Fibroblast of lung (primary cell): ENCODE measurements at places on chromosomes 3 and 15. TPM values are rescaled to one million over a fixed set of nuclear protein-coding genes. Genes with fewer than 3 reads are reported as not detected.

ABHD10 gene
- 29.8 and 31.2 TPM in 2 replicates for polyA plus RNA-seq

IRAK2 gene
- 1.5 and 3.6 TPM in 2 replicates for polyA plus RNA-seq

CCR2 gene
- not detected in 2 replicates for polyA plus RNA-seq

SLC2A2 gene
- not detected in 2 replicates for polyA plus RNA-seq

OR5K2 gene
- not detected in 2 replicates for polyA plus RNA-seq

MEF2A gene
- polyA plus RNA-seq = 33.5 and 40.4 TPM in 2 replicates

RYR3 gene
- polyA plus RNA-seq = not detected in 2 replicates

SAMD7 gene
- polyA plus RNA-seq = not detected in 2 replicates

GABRR3 gene
- not detected in 2 replicates for polyA plus RNA-seq

CADPS gene
- polyA plus RNA-seq = 2.3 and 21.7 TPM in 2 replicates

TERC gene
- 0.25 and 0.39 TPM in 2 replicates for polyA plus RNA-seq

SELENOS gene
- 105 and 130 TPM in 2 replicates for polyA plus RNA-seq

DCLK3 gene
- polyA plus RNA-seq = not detected in 2 replicates

GANC gene
- polyA plus RNA-seq = 14.2 and 15.1 TPM in 2 replicates

C15orf62 gene
- polyA plus RNA-seq = 0.02 TPM in 1 of 2 replicates, not detected in the other

TGM5 gene
- 0.03 TPM in 1 of 2 replicates, not detected in the other for polyA plus RNA-seq

RARRES1 gene
- 26.2 and 27.7 TPM in 2 replicates for polyA plus RNA-seq

NPAP1 gene
- polyA plus RNA-seq = not detected in 2 replicates

SLC9A9 gene
- 14.3 and 17.1 TPM in 2 replicates for polyA plus RNA-seq

IGSF10 gene
- polyA plus RNA-seq = 2.8 and 5.1 TPM in 2 replicates

SCAANT1 gene
- polyA plus RNA-seq = not detected in 2 replicates

FBXL22 gene
- polyA plus RNA-seq = 0.20 and 0.87 TPM in 2 replicates

ZNF662 gene
- polyA plus RNA-seq = 0.69 and 1.2 TPM in 2 replicates

LRRK1 gene
- 3.8 and 6.6 TPM in 2 replicates for polyA plus RNA-seq

TBL1XR1 gene
- polyA plus RNA-seq = 93.7 and 115 TPM in 2 replicates

ZNF502 gene
- 3.1 and 4.2 TPM in 2 replicates for polyA plus RNA-seq

RTP2 gene
- polyA plus RNA-seq = not detected in 2 replicates

CCR9 gene
- not detected in 2 replicates for polyA plus RNA-seq
